ENCODE measurements at places on chromosomes 16 and 17.

DNA sequence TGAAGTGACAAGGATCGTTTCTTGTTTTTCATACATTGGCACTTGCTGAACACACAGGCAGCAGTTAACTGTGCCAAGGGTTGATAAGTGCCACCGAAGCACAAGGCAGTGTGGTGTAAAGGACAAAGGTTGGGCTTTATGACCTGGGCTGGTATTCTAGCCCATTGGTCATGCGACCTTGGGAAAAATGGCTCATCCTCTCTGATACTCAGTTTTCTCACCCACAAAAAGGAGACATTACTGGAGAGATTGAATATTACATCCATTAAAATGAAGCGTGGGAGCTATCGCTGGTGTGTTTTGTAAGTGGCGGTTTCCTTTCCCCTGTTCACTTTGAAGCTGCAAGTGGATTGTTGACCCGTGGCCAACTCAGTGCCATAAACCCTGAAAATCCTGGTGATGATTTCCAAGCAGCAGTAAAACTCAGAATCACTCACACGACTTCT lies 216.9 kb downstream of the HAPSTR1 start:
- no peak for DNase-seq

- DNase-seq: peak; percentile 14
Measured at GRCh38 chr17:1532836-1533602, 16.6 kb upstream of the INPP5K start.

GRCh38 chr17:8465356-8465755 lies 29.7 kb downstream of the NDEL1 start:
- DNase-seq: no peak

- DNase-seq: no peak
Measured at GRCh38 chr17:183021-183420, 1.6 kb upstream of the DOC2B start.

DNA sequence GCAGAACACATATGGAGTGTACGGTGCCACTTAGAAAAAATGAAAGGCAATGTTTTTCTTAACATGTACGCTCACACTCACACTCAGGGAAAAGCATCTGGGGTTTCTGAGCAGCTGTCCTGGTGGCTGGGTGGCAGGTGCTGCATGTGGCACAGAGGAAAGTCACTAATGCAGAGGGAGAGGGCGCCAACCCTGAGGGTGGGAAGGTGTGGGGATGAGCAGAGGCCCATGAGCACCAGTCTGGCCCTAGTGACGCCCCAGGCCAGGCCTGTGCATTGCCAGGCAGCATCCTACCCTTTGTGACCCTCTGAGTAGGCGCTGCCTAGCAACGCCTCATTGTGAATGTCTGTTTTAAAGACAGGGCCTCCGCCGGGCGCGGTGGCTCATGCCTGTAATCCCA lies 19.1 kb upstream of the LCMT1 start:
- no peak for DNase-seq

- DNase-seq: no peak
Measured at GRCh38 chr16:79190542-79190941, 410.0 kb downstream of the MAF start.

- DNase-seq: no peak
Measured at GRCh38 chr16:86158688-86159360, 259.9 kb downstream of the IRF8 start.

GRCh38 chr17:42346481-42346880 lies 41.8 kb downstream of the STAT3 start:
- no peak for DNase-seq

GRCh38 chr16:79390481-79391051 lies 210.0 kb downstream of the MAF start:
- DNase-seq: no peak

- no peak for DNase-seq
Measured at GRCh38 chr17:77778636-77779489, 179.6 kb upstream of the TNRC6C start.

DNA sequence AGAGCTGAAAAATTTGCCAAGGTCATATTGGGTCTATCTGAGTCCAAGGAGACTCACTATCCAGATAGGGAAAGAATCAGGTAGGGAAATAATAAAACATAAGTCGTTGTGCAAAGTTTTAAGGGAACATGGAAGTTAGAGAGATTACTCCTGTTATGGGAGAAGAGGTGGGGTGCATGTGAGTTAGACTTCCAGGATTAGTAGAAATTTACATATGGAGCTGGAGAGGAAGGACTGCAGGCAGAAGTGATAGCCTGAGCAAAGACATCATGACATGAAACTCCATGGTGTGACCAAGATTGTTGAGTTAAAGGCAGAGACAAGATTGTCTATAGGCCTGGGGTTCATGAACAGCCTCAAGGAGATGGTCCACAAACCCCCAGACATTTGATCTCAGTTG lies 5.8 kb upstream of the KSR1 start:
- DNase-seq: no peak

DNA sequence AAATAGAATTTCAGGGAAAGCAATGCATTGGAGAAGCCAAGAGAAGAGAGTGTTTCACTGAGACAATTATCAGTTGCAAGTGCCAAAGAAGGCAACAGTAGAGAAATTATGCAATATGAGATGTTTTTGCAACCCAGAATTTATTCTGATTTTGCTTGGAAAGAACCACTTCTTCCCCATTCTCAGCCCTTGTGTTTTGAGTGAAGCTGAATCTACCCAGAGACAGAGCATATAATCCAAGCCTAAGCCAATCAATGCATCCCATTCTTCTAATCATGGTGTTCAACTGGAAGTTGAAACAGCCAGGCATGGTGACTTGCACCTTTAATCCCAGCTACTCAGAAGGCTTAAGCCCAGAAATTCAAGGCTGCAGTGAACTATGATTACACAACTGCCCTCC lies 6.9 kb upstream of the SCNN1G start:
- DNase-seq: no peak
